ENCODE measurements at places on chromosomes 7 and 10. TPM values are rescaled to one million over a fixed set of nuclear protein-coding genes. Genes with fewer than 3 reads are reported as not detected.

- no peak for DNase-seq
These were observed 25.2 kb downstream of the TMEM270 start for GRCh38 chr7:73885975-73886798.

- DNase-seq = no peak
These were observed 44.0 kb upstream of the ANK3 start for GRCh38 chr10:60433684-60434083.

- DNase-seq = no peak
These were observed 39.4 kb downstream of the AOC1 start for GRCh38 chr7:150891740-150892139.

- no peak for DNase-seq
These were observed 132.9 kb upstream of the FAM3C start for GRCh38 chr7:121529003-121529402.

DNA sequence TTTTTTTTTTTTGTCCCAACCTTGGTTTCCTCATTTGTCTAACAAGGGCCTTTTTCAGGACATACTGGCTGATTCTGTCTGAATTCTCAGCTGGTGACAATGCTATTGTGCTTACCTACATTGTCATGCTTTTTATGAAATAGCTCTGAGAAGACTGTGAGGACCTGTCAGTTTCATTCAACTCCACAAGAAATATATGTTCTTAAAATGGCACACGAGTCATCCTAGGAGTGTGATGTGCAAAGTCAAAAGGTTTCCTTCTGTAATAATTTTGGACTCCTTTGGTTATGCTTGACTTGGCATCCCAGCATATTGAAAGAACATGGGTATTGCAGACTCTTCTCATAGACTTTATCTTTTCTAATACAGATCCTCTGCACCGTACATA is 316.0 kb downstream of the GFRA1 start:
- no peak for DNase-seq

DNA sequence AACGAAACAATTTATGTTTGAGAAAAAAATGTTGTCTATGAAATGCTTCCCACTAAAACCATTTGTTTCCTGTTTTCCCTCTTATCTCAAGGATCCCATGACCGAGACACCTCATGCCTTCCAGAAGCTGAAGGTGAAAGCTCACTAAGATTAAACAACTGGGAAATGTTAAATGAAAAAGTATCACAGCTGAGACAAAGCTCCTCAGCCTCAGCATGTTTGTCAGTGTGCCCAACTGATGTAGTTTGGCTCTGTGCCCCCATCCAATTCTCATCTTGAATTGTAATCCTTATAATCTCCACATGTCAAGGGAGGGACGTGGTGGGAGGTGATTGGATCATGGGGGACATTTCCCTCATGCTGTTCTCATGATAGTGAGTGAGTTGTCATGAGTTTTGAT is 327.3 kb downstream of the HTR7 start:
- DNase-seq = no peak

- DNase-seq = no peak
These were observed 212.8 kb downstream of the PTEN start for GRCh38 chr10:88076027-88076880.

DNA sequence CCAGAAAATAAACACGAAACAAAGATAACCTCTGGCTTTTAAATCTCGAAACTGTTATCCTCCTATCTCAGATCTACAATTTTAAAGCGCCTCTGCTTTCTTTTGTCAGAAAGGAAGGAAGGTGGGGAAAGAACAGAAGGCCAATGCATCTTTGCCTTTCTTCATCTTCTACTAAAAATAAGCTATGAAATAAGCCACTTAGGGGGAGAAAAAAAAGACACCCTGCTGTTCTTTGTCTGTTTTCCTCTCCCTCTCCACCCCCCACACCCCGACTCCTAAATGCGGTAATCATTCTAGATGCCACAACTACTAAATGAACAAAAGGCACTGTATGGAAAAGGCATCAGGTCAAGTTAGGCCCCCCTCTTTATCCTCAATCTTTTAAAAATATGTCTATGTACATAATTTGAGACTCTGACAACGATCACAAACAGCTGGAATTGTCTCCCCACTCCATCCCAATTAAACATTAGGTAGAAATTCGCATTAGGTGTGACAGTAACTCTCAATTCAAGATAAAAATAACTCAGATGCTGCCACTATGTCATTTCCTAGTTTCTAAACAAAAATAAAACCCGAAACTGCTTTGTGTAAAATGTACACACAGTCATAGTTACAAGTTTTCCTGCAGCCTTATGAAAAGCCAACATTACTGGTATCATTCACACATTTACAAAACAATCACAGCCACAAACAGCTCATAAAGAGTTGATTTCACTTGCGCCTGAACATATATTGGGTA is 2.4 kb downstream of the UBE2H start:
- DNase-seq = no peak

DNA sequence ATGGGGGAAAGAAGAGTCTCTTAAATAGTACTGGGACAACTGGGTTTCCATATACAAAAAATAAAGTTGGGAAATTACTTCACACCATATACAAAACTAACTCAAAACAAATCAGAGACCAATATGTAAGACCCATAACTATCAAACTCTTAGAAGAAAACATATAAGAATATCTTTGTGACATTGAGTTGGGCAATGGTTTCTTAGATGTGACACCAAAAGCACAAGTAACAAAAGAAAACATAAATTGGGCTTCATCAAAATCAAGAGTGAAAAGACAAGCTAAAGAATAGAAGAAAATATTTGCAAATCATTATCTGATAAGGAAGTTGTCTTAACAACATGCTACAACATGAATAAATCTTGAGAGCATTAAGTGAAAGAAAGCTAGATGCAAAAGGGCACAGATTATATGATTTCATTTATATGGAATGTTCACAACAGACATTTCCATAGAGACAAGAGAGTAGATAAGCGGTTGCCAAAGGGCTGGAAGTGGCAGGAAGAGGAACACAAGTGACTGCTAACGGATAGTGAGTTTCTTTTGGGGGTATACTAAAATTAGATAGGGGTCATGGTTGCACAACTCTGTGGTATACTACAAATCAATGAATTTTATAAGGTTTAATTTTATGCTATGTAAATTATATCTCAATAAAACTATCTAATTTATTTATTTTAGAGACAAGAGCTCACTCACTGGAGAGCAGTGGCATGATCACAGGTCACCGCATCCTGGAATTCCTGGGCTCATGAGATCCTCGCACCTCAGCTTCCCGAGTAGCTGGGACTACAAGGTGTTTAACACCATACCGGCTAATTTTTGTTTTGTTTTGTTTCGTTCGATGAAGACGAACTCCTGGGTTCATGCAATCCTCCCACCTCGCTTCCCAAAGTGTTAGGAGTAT is 35.4 kb downstream of the JMJD1C start:
- no peak for DNase-seq

- DNase-seq = no peak
These were observed 82.0 kb upstream of the GRB10 start for GRCh38 chr7:50864694-50865093.

Gene NKX1-2
- 0.08 TPM for polyA plus RNA-seq

Gene TAS2R5
- polyA plus RNA-seq = 1.4 TPM

Gene INA
- 20.9 TPM for polyA plus RNA-seq

Gene SAMD9L
- 0.70 TPM for polyA plus RNA-seq

Gene DYNC1I1
- polyA plus RNA-seq = not detected

Measured in A549 (cell line).